ENCODE measurements at places on chromosomes 6 and 20.

- no peak for DNase-seq
Observed at GRCh38 chr20:17699931-17700351, at the start of gene BANF2. Gene BANF2, plus strand, starts transcription at chr20:17699966. Its CDS starts 25,060 bp downstream, at chr20:17725026.

DNA sequence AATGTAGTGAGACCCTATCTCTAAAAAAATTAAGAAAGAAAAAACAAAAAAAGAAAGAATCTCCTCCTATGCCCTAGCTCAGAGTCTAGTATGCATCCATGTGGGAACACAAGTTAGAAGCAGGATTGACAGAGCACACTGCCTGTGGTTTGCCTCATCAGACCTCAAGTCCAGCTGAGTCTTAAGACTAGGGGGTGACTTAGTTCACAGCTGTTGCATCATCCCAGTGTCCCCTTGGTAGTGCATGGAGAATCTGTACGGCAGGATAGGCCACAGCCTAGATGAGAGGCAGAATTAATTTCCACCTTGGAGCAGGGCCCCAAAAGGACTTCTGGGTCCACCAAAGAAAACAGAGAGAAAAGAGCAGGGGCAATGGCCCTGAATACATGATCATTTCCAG lies 13.7 kb downstream of the PNPLA1 start:
- DNase-seq, result no peak

GRCh38 chr20:8150591-8150990 lies 18.5 kb downstream of the PLCB1 start:
- no peak for DNase-seq

DNA sequence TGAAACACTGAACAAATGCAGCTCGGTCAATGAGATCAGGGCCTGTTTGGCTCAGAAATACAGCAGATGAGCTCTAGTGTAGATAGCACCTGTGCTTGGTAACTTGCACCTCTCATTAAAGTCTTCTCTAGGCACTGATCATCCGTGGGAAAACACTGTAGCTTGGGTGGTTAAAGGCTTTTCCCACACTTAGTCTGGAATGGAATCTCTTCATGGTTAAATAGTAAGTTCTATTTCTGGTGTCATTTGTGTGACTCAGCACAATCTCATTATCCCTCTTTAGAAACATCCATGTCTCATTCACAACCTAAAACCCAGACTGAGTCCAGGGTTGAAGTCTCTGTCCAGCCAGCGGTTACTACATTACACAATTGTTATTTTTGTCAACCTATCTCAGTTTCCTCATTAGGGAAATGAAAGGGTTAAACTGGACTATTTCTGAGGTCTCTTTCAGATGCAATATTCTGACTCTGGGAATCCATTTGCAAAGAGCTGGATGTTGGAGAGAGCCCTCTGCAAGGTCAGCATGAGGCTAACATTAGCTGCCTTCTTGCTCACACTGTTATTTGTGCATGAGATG lies 125.0 kb downstream of the ZDHHC14 start:
- DNase-seq, result no peak

DNA sequence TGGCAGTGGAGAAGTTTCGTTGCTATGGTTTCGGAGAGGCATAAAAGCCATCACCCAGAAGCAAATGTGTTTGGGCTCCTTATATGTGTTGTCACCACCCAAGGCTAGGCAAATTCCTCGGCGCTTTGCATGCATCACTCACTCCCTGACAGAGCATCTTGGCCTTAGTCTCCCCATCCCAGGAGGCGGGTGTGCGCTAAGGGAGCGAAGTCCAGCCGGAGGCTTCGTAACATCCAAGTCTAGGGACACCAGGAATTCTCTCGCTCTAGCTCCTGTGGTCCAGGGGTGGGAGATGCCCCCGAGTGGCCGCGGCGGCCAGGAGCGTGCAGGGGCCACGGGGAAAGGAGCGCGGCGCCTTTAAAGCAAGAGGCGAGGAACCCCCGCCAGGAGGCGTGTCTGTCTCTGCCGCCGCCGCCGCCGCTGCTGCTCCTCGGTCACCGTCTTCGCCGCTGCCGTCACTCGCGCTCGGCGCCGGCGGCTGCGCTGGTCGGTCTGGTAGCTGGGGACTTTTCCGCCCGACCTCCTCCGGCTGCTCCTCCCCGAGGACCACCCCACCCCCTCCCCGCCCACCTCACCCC lies at the start of gene GRIK2:
GRIK2 (plus strand) TSS at position 458 of the 578 bp plus-strand sequence.
- no peak for DNase-seq

- no peak for DNase-seq
Observed at GRCh38 chr6:157471895-157472686, 91.1 kb downstream of the ZDHHC14 start.

DNA sequence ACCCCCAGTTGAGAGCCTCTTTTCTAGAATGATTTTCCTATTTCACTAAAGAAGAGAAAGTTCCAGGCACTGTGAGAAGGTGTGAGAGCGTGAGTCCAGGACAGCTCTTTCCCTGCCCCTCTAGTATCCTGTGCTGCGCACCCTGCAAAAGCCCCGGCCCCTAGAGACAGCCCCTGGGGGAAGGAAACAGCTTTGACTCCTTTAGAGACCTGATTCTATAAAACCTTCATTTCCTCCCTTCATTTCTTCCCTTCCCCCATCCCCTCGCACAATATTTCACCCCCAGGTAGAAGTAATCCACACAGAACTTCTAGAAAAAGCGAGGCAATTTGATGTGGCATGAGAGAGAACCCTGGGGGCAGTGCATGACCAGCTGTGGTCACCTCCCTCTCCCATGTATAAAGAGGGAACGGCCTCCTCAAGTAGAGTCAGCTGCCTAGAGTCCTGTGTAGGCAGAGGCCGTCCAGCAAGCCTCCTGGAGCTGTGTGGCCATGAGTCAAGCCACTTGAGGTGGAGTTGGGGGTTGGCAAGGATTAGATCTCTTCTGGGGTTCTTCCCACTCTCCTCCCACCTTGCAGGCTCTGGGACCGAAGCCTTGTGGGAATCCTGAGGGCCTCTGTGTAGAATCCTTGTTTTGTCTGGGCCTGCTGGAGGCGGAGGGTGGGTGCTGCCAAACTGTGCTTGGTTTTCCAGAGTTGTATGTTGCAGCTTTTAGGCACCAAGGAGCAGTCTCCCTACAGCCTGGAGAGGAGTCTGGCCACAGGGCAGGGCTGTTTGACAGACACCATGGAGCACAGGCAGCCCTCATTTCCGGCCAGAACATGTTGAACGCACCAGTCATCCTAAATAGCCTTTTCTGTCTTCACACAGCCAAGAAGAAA lies 41.7 kb downstream of the CHMP4B start:
- no peak for DNase-seq

GRCh38 chr6:75280131-75280855 lies 4.3 kb downstream of the TMEM30A start:
- DNase-seq, result no peak

- no peak for DNase-seq
Observed at GRCh38 chr6:53293691-53294090, 55.1 kb downstream of the ELOVL5 start.

DNA sequence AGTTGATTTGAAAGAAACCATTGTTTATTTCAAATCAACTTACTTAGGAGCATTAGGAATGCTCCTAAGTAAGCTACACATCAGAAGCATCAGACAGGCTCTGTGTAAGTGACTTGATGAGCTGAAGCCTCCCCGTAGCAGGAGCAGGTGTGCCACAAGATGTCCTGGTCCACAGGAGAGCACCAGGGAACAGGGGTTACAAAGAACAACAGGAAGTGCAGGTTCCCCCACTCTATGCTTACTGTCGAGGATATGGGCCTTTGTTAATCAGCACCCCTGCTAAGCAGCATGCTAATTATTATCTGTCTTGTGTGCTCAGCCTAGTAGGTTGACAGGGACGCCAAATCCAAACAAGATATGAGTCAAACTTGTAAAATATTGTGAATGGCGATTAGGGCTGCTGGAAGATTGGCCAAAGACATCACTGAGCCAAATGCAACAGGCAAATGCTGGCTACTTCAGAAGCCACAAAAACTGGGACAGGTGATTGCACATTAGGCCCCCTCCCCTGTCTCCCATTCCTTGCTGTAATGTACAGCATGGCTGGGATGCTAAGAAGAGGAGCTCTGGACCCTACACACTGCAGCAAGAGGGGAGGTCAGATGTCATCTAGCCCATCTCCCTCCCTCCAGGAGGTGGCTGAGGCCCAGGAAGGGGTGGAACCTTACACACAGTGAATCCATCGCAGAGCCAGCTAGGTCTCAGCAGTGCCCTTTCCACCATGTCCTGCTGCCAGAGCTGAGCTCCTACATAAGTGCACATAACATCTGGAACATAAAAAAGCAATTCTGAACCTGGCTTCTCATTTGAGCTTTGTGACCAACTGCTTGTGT lies 939 bp downstream of the TGM3 start:
- no peak for DNase-seq

- no peak for DNase-seq
Observed at GRCh38 chr6:54959820-54960219, 113.2 kb downstream of the FAM83B start.

- no peak for DNase-seq
Observed at GRCh38 chr6:66662196-66662595, 955.2 kb upstream of the EYS start.

GRCh38 chr6:12586721-12587480 lies 129.7 kb upstream of the PHACTR1 start:
- DNase-seq, result no peak

- no peak for DNase-seq
Observed at GRCh38 chr6:105954148-105954547, 132.0 kb upstream of the PRDM1 start.

DNA sequence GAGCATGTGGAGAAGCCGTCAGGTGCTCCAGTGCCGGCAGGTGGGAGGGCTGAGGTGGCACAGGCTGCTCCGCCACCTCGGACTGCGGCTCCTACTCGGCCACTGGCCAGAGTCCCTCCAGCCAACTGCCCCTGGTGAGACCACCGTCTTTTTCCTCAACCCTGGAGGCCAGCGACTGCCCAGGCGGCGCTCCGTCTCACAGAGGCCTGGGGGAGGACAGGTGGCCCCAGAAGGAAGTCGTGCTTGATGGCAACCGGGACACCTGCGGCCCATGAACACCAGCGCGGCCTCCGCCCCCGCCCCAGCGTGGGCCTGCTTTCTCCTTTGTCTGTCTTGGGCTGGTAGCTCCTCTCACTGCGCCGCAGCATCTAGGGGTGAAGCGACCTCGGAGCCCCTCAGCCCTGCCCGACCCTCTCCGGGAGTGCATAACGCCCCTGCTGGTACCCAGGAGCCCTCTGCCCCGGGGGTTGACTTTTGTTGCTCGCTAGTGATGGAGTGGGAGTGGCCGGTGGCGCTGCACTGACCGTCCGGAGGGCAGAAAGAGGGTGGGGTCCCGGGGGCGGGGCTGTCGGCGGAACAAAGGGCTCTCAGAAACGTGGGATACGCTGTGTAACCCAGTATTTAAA lies 706 bp upstream of the TUBB2B start:
- DNase-seq, result no peak

DNA sequence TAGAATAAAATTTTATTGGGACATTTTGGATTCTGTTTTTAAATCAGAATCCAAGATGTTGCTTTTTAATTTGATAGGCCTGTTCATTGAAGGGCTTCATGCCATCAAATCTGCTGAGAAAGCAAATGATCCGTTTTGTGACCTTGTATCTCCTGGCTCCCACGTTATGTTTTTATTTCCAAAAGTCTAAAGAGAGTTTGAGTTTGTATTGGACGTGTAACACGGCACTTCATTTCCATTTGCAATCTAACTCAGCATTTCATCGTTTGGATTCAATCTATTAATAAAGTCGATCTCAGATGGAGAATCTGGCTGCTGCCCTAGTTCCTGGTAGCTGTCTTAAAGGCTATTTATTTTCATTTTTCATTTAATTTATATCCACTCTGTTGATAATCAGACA lies 17.0 kb downstream of the KIF25 start:
- no peak for DNase-seq

DNA sequence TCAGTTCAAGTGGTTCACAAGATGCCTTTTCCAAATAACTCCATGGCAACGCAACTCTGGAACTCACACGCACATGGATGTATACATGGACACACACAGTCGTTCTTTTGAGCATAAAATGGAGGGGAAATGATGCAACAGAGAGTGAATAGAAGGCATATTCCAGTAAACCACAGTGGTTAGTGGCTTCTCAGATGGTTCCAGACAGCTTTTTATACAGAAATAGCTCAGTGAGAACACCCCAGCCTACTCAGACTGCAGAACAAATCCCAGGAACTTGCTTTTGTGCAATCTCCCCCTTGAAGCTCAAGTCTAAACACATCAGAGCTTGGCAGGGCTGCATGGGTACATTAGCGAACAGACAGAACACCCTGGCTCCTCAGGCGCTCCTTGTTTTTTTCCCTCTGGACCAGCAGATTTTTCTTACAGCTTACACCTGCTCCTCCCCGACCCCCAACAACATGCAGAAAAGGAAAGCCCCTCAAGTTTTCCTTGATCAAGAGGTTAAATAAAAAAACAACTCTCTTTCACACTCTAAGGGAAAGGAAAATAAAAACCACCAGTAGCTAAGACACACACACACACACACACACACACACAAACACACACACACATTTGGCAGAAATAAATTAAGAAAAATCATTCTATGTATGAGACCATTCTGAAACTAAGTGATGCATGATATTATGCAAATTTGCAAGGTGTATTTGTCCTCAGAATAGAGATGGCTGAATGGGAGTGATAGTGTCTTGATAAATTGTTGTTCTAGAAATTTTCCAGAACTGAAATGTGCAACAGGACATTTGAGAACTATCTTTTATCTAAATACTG lies 51.2 kb upstream of the RANBP9 start:
- DNase-seq, result peak; percentile 42

GRCh38 chr6:96784650-96785049 lies 52.6 kb downstream of the GPR63 start:
- DNase-seq, result no peak

DNA sequence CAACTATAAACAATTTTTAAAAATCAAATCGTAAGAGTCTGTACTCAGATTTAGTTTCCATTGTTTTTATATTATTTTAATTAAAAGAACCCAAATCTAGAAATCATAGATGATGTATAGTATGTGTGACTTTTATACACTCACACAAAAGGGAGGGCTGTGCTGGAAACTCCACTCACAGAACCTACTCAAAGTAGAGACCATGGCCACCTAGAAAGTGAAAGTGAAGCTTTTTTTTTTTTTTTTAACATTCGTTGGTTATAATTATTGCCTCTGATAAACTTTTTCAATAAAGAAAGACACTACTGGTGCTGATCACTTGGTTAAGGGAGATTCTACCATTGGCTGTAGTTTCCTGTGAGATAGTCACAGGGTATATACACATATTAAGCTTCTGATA lies 37.9 kb upstream of the PRL start:
- no peak for DNase-seq

DNA sequence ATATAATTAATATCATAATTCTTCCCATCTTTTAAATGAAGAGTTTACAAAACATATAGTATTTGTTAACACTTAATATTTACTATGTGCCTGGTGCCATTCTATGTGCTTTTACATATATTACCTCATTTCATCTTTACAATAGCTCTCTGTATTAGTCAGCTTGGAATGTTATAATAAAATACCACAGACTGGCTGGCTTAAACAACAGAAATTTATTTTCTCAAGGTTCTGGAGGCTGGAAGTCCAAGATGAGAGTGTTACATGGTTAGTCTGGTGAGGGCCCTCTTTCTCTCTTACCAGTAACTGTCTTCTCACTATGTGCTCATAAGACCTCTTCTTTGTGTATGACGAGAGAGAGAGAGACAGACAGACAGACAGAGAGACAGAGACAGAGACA lies 110.2 kb downstream of the NKAIN2 start:
- no peak for DNase-seq

GRCh38 chr20:17848249-17849048 lies 120.1 kb downstream of the SNX5 start:
- no peak for DNase-seq
